Endothelial cell (in vitro differentiated cells): ENCODE measurements at places on chromosomes 3 and 15. TPM values are rescaled to one million over a fixed set of nuclear protein-coding genes. Genes with fewer than 3 reads are reported as not detected.
A peak's percentile ranks its signal among the peaks of the same experiment; 100 is the strongest.

Gene TMEM158
- 7.3 TPM for total RNA-seq

DNA sequence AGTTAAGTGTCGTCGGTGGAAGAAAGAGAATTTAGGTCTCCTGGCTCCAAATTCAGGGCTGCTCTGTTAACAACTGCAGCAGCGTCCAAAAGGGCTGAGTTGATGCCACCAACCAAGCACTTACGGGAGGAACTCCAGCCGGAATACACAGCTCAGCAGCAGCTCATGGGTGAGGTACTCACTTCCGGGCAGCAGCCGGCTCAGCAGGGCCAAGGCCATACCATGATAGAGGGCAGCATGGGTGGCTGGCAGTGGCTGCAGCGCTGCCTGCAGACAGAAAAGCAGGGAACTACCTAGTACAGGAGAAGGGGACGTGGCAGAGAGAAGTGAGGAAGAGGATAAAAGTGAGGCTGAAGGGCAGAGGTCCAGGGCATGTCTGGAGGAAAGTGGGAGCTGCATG lies 8.0 kb upstream of the LTK start:
- no peak for DNase-seq
- peaks cover 37% of the 10 kb centered on the region for H3K36me3 ChIP-seq
- H3K4me1 ChIP-seq: no peaks in the 10 kb centered on the region
- peaks cover 2% of the 10 kb centered on the region for H3K27me3 ChIP-seq
- H3K4me3 ChIP-seq: peak overlapping the region; percentile 22
- no peak overlapping the region for H3K27ac ChIP-seq

Gene ABHD10
- total RNA-seq: 18.7 TPM

DNA sequence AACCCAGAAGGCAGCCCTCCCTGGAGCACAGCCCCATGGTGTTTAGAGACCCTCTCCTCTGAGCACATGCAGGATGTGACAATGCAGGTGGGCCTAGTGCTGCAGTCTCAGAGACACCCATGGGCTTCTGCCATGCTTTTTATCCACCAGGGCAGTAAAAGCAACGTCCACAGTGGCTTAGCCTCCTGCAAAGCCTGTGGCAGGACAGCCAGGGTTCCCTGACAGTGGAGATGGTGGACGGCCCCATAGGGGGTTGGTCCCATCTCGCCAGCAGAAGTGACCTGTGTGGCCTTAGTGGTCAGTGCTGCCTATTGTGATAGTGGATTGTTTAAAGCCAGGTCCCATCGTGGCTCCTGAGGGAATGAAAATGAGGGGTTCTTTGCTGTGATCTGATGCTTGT lies 46.6 kb downstream of the APBA2 start:
- H3K27ac ChIP-seq: no peak overlapping the region
- H3K36me3 ChIP-seq: peaks cover 21% of the 10 kb centered on the region
- peaks cover 10% of the 10 kb centered on the region for H3K27me3 ChIP-seq
- DNase-seq: no peak
- no peak overlapping the region for H3K4me3 ChIP-seq

Gene TGM4
- total RNA-seq: not detected

Gene NTRK3
- 6.4 TPM for total RNA-seq

DNA sequence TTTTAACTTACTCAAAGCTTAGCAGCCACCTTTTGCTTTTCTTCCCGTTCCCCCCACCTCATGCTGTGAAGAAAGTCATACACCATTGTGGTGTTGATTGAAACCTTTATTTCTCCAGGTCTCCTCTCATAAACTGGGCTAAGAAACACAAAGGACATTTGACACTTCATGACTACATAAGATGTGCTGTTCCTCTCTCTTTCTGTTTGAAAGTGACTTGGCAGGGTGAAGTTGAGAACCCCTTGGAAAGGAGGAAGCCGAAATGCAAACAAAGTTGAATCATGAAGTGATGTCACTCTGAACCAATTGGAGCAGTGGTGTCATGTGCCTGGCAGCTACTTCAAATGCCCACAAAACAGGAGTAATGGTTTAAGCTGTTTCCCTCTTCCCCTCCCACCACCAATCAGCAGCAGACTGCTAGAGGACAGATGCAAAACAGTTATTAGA lies 174.7 kb downstream of the IGF1R start:
- DNase-seq: no peak
- peaks cover 12% of the 10 kb centered on the region for H3K4me1 ChIP-seq
- H3K4me3 ChIP-seq: no peak overlapping the region
- peaks cover 3% of the 10 kb centered on the region for H3K27me3 ChIP-seq

Gene LRTM1
- total RNA-seq: not detected

Gene PDCD10
- total RNA-seq: 74.6 TPM

GRCh38 chr3:70488816-70489215 lies 176.4 kb upstream of the MDFIC2 start:
- no peaks in the 10 kb centered on the region for H3K36me3 ChIP-seq
- no peak overlapping the region for H3K4me3 ChIP-seq
- no peak overlapping the region for H3K27ac ChIP-seq
- no peaks in the 10 kb centered on the region for H3K27me3 ChIP-seq

Gene ADAMTSL3
- 0.64 TPM for total RNA-seq

DNA sequence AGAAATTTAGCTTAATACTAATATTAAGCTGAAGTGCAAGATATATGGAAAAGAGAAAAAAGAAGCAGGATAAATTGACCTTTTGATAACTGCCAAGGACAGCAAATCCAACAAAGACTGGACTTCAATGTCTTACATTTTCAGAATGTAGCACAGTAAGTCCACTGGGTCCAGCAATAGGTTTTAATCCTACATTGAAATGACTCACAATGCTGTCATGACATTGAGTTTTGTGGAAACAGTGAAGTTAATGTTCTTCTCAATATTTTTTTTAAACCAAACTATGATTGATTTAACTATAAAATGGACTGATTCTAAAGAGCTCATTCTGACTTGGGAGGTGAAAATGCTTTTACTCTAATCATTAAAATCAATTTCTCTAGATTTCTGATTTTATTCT lies 166.6 kb upstream of the ZNF717 start:
- DNase-seq: no peak
- H3K36me3 ChIP-seq: no peaks in the 10 kb centered on the region
- H3K4me1 ChIP-seq: no peaks in the 10 kb centered on the region
- no peak overlapping the region for H3K27ac ChIP-seq

Gene FBLN2
- total RNA-seq: 10.5 TPM

DNA sequence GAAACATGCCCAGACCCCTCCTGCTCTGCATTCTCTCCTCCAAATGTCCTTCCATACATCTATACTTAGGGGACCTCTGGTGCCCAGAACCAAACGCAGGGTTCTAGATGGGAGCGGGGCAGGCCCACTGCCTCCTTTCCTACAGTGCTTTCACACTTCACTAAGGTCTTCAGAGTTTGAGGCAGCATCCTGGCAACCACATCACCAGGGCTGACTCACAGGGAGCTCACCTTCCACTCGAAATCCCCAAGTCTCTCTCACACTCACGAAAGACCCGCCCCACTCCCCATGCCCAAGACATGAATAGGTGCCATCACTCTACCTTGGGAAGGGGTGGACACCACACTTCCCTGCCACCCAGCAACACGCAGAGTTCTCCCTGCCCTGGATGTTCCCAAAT lies 18.9 kb downstream of the HOMER2 start:
- H3K36me3 ChIP-seq: no peaks in the 10 kb centered on the region
- no peak for DNase-seq
- H3K4me1 ChIP-seq: no peaks in the 10 kb centered on the region
- peaks cover 11% of the 10 kb centered on the region for H3K27me3 ChIP-seq
- H3K4me3 ChIP-seq: no peak overlapping the region
- no peak overlapping the region for H3K27ac ChIP-seq

Gene EFCC1
- 15.9 TPM for total RNA-seq

Gene ISLR
- 0.51 TPM for total RNA-seq

DNA sequence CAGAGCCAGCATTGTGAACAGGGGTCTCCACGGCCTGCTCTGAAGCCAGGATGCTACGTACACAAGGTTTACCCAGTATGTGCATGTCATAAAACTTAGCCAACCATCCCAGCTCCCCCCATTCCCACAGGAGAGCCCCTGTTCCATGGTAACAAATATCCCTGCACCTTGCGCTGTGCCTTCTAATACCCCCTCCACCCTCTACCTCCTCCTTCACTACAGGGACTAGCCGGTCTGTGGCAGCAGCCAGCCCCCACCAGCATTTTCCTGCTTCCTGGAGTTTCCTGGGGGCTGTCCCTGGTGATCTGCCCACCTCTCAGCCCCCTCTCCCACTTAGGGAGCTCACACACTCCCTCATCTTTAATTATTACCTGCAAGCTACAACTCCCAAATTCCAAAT lies 20.4 kb downstream of the ACSBG1 start:
- H3K4me1 ChIP-seq: no peaks in the 10 kb centered on the region
- H3K36me3 ChIP-seq: no peaks in the 10 kb centered on the region
- H3K27me3 ChIP-seq: peaks cover 2% of the 10 kb centered on the region
- H3K4me3 ChIP-seq: no peak overlapping the region

Gene CHRM5
- total RNA-seq: not detected

GRCh38 chr3:76122007-76122406 lies 336.7 kb upstream of the ZNF717 start:
- no peak overlapping the region for H3K27ac ChIP-seq
- no peaks in the 10 kb centered on the region for H3K36me3 ChIP-seq
- no peak for DNase-seq
- H3K4me1 ChIP-seq: no peaks in the 10 kb centered on the region
- H3K4me3 ChIP-seq: no peak overlapping the region

GRCh38 chr3:59549962-59550361 lies 500.1 kb upstream of the CFAP20DC start:
- no peak for DNase-seq
- H3K27ac ChIP-seq: no peak overlapping the region
- no peaks in the 10 kb centered on the region for H3K4me1 ChIP-seq

GRCh38 chr3:177340243-177340830 lies 143.1 kb upstream of the TBL1XR1 start:
- no peak overlapping the region for H3K4me3 ChIP-seq
- H3K27me3 ChIP-seq: peaks cover 3% of the 10 kb centered on the region
- peaks cover 65% of the 10 kb centered on the region for H3K4me1 ChIP-seq

DNA sequence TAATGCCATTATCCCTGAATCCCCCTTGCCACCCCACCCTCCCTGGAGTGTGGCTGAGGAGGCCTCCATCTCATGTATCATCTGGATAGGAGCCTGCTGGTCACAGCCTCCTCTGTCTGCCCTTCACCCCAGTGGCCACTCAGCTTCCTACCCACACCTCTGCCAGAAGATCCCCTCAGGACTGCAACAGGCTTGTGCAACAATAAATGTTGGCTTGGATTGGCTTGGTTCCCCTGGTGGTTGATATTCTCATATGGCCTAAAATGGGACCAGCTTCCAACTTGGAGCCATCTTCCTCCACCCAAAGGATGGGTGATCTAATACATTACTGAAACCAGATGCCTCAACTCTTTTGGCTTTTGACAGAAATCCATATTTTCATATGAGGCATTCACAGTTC lies 34.9 kb downstream of the VIPR1 start:
- H3K4me1 ChIP-seq: peaks cover 16% of the 10 kb centered on the region
- no peak for DNase-seq
- no peaks in the 10 kb centered on the region for H3K36me3 ChIP-seq
- H3K27ac ChIP-seq: no peak overlapping the region
- H3K4me3 ChIP-seq: no peak overlapping the region

DNA sequence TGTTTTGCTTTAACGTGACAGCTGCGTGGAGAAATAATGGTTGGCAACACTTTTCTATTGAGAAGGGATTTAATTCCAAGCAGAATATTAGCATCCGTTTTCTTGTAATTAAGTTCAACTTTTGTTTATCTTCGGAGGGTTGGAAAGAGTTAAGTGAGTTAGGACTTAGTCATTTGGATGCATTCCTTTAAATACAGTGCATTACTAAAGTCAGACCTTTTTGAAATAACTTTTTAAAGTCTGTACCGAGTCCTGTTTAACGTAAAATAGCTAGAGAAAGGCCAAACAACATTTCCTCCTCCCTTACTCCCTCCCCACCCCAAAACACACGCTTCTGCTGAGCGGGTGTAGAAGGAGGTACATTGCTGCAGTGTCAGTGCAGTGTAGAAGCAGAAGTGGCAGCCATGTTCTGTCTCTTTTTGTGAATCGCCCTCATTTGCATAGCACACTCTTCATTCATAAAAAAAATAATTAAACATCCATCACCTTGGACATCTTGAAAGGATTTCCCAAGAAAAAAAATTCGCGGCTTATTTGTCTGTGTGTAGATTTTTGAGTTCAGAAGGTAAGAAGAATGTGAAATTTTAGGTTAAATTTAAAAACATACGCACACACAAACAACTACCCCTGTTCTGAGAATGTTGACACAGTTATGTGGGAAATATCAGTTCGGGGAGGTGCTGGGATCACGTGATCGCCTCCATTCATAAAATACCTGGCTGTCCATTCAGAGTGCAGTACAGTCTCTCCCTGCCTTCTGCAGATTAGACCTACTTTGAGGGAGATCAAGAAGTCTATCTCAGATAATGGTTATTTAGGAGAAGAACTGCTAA lies 1.6 kb downstream of the SPRED1 start:
- peak overlapping the region; percentile 97 for H3K27ac ChIP-seq
- H3K4me3 ChIP-seq: peak overlapping the region; percentile 100
- DNase-seq: peak; percentile 8
- H3K36me3 ChIP-seq: peaks cover 10% of the 10 kb centered on the region

Gene TMEM266
- total RNA-seq: 8.1 TPM

- peaks cover 8% of the 10 kb centered on the region for H3K36me3 ChIP-seq
- no peak overlapping the region for H3K4me3 ChIP-seq
- no peaks in the 10 kb centered on the region for H3K27me3 ChIP-seq
- no peak for DNase-seq
Observed at GRCh38 chr15:35281515-35281914, 196.4 kb upstream of the NANOGP8 start.

- H3K4me1 ChIP-seq: peaks cover 35% of the 10 kb centered on the region
- no peaks in the 10 kb centered on the region for H3K36me3 ChIP-seq
- no peaks in the 10 kb centered on the region for H3K27me3 ChIP-seq
- DNase-seq: no peak
- H3K4me3 ChIP-seq: no peak overlapping the region
Observed at GRCh38 chr3:146156666-146157314, 4.2 kb downstream of the PLOD2 start.

- H3K4me3 ChIP-seq: no peak overlapping the region
- DNase-seq: no peak
- H3K27ac ChIP-seq: no peak overlapping the region
- peaks cover 2% of the 10 kb centered on the region for H3K27me3 ChIP-seq
- peaks cover 14% of the 10 kb centered on the region for H3K4me1 ChIP-seq
- peaks cover 51% of the 10 kb centered on the region for H3K36me3 ChIP-seq
Observed at GRCh38 chr3:119409844-119410243, 53.6 kb downstream of the TMEM39A start.

Gene RPL14
- total RNA-seq: 2,049 TPM

Gene TOPBP1
- 43.2 TPM for total RNA-seq

Gene KBTBD13
- total RNA-seq: not detected
